ENCODE measurements at places on chromosomes 3 and 15.
A peak's percentile ranks its signal among the peaks of the same experiment; 100 is the strongest.

GRCh38 chr3:101038880-101039279 lies 45.7 kb upstream of the ABI3BP start:
- peak; percentile 56 for DNase-seq

DNA sequence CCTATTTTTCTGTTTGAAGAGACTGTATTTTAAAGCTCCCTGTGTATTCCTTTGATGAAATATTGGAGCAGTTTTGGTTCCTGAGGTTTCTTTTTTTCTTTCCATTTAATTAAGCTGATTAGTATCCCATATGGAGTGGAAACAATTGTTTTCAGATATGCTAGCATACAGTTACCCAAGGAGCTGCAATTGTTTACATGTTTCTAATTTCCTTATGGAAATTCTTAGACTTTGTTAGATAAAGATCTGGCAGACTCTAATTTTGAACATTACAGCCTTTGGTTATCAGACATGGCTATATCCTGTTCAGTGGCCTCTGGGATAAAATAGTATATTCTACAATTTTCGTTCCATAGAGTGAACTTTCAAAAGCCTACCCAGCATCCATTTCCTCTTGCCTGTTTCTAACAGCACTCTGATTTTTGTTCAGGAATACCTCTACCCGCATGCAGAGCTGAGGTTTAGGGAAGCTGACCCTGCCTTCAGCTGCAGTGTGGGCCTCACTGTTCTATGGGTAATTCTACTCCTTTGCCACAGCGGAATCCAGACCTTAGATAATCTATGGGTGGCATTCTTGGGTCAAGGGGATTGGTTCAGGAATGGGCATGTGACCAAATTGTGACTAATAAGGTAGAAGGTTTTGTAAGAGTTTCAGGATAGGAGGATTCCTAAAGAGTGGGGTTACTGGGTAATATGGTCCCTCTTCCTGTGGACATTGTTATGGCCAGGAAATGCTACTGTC lies 161.1 kb upstream of the ANKRD28 start:
- no peak for DNase-seq

- no peak for DNase-seq
Observed at GRCh38 chr15:98937413-98938104, 70.0 kb downstream of the PGPEP1L start.

- DNase-seq, result no peak
Observed at GRCh38 chr3:187858041-187858440, 112.8 kb upstream of the BCL6 start.

- no peak for DNase-seq
Observed at GRCh38 chr3:69718866-69719586, 20.2 kb upstream of the MITF start.

DNA sequence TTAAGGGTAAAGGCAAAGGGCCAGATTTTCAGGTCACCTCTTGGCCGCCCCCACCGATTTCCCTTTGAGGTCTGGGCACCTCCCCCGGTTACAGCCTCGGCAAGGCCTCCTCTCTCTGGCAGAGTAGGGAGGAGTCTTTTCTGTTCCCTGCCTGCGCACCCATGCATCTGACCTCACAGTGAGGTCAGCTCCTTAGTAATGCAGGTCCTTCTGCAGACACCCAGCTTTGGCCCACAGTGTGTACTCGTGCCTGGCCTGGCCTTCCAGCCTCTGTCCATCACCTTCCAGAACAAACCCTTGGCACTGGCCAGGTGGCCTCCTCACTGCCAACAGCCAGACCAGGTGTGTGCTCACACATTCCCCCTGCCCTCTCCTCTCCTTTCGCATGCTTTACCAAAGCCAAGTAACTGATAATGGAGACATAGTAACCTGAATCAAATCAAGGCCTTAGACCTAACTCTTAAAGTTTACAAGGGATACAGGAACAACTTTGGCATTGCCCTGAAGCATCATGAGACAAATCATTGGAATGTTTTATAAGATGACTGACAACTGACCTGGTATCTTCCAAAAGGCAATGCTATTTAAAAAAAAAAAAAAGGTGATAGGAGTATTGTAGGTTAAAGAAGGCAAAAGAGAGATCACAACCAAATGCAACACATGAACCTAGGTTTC lies 61.3 kb downstream of the CORO2B start:
- no peak for DNase-seq

GRCh38 chr3:99191186-99191585 lies 289.7 kb upstream of the DCBLD2 start:
- DNase-seq, result no peak

Data from AG08395 (cell line).